ENCODE measurements at places on chromosomes 16 and 17.

- DNase-seq, result peak; percentile 79
Measured at GRCh38 chr17:62478424-62478879, at the start of gene TLK2. TSS of gene TLK2 (plus strand) at chr17:62478825. CDS start at chr17:62481126, 2,301 bp downstream.

GRCh38 chr17:81870131-81870980 is 781 bp downstream of the ARHGDIA start:
- DNase-seq, result no peak

DNA sequence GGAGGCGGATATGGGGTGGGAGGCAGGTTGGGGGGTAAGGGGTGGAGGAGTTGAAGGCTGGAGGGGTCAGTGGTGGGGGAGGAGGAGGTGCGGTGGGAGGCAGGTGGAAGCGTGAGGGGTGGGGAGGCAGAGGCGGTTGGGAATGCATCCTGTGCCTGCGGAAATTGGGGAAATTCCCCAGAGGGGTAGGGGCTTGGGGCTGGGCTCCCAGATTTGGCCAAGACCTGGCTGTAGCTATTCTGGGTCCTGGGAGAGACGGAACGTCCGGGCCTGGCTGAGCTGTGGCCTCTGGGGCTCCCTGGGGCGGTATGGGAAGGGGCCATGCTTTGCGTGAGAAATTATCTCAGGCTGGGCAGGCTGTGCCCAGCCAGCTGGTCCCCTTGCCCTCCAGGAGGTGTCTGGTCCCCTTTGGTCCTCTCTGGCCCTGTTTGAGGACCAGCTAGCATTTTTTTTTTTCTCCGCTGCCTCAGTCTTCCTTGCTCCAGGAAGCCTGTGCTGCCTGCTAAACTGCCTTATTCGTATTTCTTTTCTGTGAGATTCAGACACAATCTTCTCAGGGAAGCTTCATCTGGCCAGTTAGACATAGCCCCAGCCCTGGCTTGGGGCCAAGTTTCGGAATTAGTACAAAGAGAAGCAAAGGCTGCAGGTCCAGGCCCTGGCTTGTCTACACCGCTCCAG is 7.3 kb upstream of the TRPV2 start:
- peak; percentile 62 for DNase-seq

DNA sequence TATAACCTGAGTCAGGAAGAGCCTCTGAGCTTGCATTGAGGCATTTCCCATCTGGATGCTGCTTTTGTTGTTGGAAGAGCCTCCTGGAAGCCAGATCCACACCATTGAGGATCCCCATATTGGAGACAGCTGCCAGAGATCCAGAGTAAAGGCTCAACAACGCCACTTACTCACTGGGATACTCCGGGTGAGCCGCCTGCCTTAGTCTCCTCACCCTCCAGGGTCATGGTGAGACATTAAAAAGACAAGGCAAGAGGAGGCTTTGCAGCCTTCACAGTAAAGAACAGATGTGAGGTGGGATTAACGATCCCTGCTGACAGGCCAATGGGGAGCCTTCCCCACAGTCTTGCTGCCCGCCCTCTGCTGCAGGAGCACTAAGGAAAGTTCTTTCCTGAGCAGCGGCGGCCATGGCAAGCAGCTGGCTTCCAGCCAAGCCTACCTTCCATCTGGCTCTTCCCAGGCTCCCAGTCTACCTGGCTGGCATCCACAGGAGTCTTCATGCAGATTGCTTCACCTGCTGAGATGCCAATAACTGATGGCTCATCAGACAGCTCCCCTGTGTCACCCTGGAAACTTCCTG is 198.5 kb downstream of the CYLD start:
- no peak for DNase-seq

DNA sequence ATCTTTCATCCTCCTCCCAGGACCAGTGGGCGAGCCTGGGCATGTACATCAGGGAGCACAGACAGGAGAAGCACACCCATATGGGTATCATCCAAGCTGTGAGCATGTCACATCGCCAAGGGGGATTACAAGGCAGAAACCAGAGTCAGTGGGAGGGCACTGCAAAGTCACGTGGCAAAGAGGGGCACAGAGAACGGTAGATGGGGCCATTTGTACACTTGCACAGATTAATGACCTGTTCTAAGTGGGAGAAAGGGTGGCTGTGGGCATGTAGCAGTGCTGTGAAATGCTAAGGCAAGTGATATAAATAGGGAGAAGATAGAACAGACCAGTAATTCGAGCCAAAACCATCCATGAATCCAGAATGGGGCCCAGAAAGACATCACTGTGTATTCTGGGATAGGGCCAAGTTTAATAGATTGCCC is 265.0 kb downstream of the CPPED1 start:
- peak; percentile 60 for DNase-seq

DNA sequence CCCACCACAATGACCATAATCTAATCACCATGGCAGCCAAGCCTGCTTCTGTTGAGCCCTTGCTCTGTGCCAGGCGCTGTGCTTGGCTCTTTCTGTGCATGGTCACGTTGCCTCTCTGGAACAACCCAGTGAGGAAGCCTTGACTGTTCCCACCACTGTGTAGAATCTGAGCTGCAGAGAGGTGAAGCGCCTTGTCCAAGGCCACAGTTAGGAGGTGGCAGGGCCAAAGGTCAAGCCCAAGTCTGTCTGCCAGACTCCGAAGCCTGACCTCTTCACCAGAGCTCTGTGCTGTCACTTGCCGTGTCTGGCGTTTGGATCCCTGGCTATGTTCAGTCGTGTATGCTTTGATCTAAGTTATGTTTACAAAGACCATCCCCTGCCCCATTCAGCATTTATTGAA is 10.5 kb downstream of the CLEC16A start:
- no peak for DNase-seq

GRCh38 chr16:86367291-86368072 is 142.8 kb upstream of the FOXF1 start:
- no peak for DNase-seq

DNA sequence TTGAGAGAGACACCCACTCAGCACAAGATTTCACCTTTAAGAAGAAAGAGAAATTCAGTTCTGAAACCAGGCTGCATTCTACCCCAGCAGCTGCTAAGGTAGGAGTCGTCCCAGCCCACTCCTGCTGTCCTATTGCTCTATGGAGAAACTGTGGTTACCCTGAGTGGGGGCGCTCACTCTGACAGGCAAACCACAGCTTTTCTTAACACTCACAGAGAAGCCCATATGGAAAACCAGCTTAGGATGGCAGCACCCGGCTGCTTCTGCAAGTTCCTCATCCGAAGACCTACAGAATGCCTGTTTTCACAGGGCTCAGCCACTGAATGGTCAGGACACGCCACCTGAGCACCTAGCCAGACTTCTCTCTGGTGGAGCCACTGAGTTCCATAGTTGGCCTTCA is 7.5 kb downstream of the ATP5PD start:
- no peak for DNase-seq

- DNase-seq, result no peak
Measured at GRCh38 chr16:74747-75334, 2.4 kb upstream of the RHBDF1 start.

GRCh38 chr17:12250973-12251372 is 230.3 kb downstream of the MAP2K4 start:
- DNase-seq, result no peak

DNA sequence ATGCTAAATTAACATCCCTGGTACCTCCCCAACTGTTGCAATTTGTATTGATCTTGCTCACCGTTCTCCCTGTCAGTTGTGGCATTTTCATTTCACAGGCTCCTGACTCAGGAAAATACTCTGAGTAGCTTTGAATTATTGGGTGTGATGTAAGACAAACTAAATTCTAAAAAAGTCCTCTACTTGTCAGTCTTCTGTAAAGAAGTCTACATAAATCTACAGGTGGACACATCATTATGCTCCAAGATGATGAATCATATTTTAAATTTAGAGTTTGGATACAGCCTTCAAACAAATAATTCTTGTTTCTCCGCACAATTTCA is 47.2 kb downstream of the MARCHF10 start:
- no peak for DNase-seq

DNA sequence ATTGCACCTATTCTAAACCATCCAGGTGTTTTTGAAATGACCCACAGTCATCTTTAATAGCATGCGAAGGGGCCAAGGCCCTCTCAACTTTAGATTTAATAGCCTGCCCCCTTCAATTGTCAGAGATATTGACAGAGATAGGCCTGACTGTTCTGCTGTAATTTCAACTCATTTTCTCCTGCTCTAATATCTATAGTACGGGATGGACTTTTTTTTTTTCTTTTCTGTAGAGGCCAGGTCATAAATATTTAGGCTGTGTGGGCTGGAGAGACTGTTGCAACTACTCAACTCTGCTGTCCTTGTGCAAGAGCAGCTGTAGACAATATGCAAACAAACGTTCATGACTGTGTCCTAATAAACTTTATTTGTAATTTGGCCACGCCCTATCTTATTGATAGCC is 24.7 kb upstream of the KRT20 start:
- no peak for DNase-seq

DNA sequence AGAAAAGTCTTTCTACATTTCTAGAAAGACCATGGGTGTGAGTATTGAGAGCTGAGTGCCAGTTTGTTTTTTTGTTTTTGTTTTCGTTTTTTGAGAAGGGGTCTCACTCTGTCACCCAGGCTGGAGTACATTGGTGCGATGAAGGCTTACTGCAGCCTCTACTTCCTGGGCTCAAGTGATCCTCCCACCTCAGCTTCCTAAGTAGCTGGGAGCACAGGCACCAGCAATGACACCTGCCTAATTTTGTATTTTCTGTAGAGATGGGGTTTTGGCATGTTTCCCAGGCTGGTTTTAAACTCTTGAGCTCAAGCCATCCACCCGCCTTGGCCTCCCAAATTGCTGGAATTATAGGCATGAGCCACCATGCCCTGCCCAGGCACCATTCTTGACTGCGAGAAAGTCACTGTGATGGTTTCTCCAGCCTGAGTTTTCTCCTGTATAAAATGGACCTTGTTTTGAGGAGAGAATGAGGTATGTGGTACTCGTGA is 673.8 kb downstream of the MAF start:
- DNase-seq, result no peak

GRCh38 chr17:35252651-35253050 is 9.8 kb downstream of the SLFN5 start:
- no peak for DNase-seq

GRCh38 chr17:81832608-81833159 is 407 bp downstream of the MCRIP1 start:
- peak; percentile 77 for DNase-seq

GRCh38 chr17:82737967-82738877 is 2.8 kb downstream of the FN3K start:
- no peak for DNase-seq

GRCh38 chr17:44527954-44528353 is 24.7 kb upstream of the GPATCH8 start:
- DNase-seq, result no peak

DNA sequence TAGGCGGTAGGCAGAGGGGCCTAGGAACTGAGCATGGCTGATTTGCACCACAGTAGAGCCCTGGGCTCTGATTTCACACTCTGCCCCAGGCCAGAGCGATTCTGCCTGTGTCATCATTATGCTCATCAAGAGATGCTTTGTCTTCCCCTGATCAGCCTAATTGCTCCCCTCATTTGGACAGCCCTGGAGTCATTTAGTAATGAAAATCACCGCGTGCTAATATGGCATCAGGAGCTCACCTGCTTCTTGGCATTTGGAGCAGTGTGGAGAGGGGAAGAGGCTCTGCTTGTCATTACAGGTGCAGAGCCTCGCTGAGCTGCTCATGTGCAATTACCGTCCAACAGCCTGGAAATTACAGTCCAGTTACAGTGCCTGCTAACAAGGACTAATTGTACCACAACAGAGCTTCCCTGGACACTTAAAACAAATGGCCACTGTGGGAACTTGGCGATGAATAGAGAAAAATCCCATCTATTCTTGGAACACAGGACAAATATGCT is 157.1 kb upstream of the WSCD1 start:
- DNase-seq, result no peak

DNA sequence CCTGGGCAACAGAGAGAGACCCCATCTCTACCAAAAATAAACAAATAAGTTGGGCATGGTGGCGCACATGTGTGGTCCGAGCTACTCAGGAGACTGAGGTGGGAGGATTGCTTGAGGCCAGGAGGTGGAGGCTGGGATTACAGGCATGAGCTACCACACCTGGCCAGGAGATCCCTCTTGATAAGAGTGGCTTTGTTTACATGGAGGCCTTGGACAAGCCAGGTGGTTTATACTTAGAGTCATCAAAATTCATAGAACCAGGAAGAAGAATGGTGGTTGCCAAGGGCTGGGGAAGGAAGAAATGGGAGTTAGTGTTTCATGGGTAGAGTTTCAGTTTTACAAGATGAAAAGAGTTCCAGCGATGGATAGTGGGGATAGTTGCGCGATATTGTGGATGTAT is 8.8 kb upstream of the ZFP1 start:
- DNase-seq, result no peak

GRCh38 chr16:30141750-30142149 is 18.7 kb upstream of the MAPK3 start:
- DNase-seq, result no peak

GRCh38 chr16:64074706-64075105 is 1047.2 kb downstream of the CDH11 start:
- no peak for DNase-seq

DNA sequence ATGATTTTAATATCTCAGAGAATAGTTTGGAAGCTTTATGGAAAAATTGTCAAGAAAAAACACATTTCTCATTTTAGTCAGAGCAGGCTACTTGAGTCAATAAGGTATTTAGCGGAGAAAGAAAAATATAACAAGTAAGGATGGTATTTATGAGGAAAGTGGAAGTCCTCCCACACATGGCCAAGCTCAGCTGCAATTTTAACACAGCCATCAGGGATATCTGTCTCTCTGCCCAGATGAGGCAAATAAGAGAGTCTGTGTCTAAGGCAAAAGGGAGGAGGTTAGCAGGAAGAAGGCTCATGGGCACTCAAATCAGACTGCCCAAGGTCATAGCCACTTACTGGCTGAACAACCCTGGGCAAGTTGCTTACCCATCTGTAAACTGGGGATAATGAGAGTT is 5.2 kb upstream of the CMTM2 start:
- no peak for DNase-seq

DNA sequence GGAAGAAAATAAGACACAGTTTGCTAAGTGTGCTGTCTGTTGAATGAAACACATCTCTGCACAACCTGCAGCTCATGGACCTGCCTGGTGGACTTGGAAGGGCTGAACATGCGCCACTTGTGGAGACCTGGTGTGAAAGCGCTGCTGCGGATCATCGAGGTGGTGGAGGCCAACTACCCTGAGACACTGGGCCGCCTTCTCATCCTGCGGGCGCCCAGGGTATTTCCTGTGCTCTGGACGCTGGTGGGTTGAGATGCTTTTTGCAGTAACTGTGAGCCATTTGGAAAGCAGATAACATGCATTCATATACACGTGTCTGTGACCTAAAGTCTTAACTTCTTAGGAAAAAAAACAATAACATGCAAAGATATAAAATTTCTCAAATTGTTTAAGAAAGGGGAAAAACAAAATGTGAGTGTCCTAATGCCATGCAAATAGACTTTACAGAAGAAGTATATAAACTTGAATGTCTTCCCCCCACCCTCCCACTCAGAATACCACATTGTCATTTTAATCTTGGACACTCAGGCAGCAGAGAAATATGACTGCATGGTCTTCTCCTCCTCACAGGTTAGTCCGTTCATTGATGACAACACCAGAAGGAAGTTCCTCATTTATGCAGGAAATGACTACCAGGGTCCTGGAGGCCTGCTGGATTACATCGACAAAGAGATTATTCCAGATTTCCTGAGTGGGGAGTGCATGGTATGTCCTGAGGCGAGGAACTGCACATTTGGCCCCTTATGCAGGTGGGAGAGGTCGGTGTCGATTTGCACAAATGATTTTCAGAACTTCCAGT is 65.6 kb downstream of the SEC14L1 start:
- DNase-seq, result no peak

GRCh38 chr16:87206646-87207451 is 110.3 kb downstream of the C16orf95 start:
- no peak for DNase-seq

All from NCI-H1417 (cell line).